NCI-H187 (cell line): ENCODE measurements at places on chromosomes 5 and 9.

DNA sequence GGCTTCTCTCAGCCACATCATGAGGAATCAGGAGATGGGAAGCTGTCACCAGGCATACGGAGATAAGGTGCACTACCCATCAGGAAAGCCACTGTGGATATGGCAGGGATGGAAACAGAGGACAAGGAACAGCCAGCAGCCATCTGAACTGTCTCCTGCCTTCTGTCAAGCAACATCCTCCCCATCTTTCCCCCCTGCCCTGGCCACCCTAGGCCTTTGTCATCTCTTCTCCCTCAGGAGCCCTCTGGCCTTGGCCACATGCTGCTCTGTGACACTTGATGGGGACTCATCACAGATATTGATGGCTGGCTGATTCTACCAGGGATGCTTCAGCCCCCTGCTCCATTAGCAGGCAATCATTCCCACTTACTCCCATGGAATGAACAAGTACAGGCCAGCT is 21.1 kb upstream of the MEIKIN start:
- DNase-seq = no peak

GRCh38 chr5:175797521-175798038 is 73.8 kb upstream of the CPLX2 start:
- DNase-seq = peak; percentile 88

GRCh38 chr9:98391406-98391805 is 136.0 kb upstream of the TBC1D2 start:
- no peak for DNase-seq

- no peak for DNase-seq
Observed at GRCh38 chr5:61910771-61911170, 395.2 kb upstream of the KIF2A start.

DNA sequence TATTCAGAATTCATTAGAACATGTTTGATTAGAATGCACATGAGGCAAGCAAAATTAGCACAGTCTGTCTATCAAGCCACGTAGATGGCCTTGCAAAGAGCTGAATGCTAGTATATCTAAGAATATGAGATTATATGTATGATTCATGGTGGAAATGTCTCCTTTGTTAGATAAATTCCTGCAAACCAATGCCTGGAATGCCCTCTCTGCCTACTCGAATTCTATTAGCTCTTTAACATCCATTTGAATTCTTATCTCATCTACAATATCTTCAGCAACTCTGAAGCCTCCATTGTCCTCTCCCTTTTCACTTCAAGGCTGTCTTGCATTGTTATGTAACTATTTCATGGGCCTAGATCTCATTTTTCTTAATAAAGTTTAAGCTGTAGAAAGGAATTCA is 205.5 kb downstream of the TMC1 start:
- no peak for DNase-seq

DNA sequence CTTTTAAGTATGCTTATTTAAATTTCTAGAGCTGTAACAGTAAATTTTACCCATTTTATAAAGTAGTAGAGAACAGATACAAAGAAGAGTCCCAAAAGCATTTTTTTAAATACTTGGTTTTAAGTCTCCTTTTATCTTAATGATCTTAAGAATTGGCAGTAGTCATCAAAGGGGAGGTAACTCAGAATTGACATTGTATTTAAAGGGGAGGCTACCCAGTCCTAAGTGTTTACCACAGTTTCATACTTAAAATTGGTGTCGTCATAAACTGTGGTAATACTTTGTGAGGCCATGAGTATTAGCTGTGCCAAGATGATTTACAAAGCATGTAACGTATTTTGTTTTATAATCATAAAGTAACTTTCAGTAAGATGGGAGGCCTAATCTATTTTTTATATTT is 14.8 kb downstream of the SLC25A46 start:
- no peak for DNase-seq

DNA sequence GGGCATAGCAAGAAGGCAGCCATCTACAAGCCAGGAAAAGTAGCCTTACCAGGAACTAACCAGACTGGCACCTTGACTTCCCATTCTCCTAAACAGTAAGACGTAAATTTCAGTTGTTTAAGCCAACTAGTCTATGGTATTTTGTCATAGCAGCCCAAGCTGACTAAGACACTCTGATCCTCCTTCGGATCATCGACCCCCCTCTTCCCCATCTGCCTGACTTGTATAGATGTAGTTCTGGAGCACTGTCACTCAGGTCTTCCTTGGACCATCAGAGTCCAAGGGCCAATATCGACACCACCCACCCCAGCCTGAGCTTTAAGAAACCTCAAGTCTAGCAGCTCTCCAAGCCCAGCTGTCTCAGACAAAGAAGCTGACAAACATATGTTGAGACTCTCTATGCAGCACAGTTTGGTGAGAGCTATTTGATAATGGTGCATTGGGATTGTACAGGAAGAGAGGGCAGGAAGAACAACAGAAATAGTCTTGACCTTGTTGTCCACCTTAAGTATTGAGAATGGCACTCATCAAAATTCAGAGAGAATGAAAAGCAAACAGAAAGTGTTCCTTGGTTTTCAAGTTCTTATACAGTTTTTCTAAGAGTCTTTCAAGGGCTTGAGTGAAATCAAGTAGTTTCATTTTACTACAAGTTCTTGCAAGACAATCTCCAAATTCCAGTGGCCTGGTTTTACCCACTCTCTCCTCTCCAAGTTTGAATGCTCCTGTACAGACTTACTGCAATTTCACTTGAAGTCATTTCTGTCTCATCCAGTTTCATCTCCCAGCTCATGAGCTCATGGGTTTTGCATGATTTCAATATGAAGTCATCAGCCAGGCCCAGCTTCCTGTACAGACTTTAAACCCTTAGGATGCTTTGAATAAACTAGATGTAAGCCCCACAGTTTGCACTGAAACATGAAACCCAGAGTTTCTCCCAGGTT is 122.3 kb upstream of the RAI14 start:
- no peak for DNase-seq

GRCh38 chr9:136900988-136901515 is 14.7 kb downstream of the TRAF2 start:
- DNase-seq = no peak

DNA sequence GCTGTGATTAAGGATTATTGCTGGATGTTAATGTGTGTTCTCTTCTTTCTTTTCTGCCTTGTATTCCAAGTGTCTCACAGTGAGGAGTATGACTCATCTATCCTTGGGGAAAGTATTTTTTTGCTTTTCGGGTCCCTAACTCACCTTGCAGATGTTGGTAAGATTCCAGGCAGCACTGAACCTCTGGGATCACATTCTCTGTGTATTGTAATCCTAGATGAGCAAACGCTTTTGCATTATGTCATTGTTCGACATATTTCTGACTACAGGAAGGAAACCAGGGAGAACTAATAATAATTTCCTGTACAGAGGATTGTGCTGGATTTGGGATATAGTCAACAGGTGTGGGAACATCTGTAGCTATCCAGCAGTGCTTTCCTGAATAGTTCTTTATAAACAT is 246.1 kb upstream of the TUT7 start:
- no peak for DNase-seq

GRCh38 chr5:115579216-115579615 is 23.1 kb downstream of the TICAM2 start:
- DNase-seq = no peak

DNA sequence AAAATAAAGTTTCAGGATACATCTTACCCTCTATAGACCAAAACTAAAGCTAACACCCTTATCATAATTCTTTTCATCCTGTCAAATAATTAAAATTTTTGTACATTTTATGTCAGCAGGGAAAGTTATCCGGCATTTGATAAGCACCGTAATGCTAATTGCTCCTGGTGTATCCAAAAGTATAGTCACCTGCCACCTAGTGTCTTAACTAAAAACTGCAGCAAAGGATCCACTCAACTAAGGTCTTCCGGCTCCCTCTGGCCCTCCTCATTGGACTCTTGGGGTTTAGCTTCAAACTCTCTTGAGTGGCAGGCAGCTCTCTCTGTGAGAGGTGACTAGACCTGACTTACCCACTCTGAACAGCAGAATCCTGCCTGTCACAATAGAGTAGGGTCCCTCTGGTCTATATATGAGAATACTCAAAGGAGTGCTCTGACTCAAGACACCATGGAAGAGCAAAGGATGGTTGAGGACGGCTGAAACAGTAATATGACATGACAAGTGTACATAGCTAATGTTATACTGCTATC is 60.4 kb upstream of the CAST start:
- DNase-seq = peak; percentile 37

- DNase-seq = no peak
Observed at GRCh38 chr9:93893899-93894690, 61.1 kb downstream of the BARX1 start.

- no peak for DNase-seq
Observed at GRCh38 chr9:16257604-16258003, 612.9 kb downstream of the BNC2 start.

GRCh38 chr5:171513591-171513990 is 94.1 kb downstream of the FGF18 start:
- no peak for DNase-seq

DNA sequence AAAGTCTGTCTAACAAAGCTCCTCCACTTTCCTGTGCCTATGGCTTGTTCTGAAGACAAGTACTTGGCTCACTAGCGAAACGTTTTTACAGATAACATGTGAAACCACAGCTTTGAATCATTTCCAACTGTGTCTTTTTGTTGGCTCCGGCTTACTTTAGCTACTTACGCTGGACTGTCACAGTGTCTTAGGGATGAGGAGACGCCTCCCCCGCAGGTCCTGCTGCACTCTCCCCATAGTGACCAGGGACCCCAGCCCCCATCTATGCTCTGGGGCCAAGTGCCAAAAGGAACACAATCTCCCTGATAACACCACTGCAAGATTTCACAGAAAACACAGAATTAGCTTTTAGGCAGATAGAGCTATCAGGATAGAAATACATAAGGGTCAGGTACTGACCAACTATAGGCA is 219.1 kb downstream of the ADAMTS6 start:
- DNase-seq = no peak

GRCh38 chr5:56072863-56073766 is 78.4 kb upstream of the IL6ST start:
- DNase-seq = no peak

GRCh38 chr9:131282175-131282574 is 5.9 kb upstream of the FAM78A start:
- no peak for DNase-seq
